ENCODE measurements at places on chromosomes 2 and 18. TPM values are rescaled to one million over a fixed set of nuclear protein-coding genes. Genes with fewer than 3 reads are reported as not detected.

Gene TRIM43
- not detected for total RNA-seq

Gene C2orf81
- total RNA-seq, result 1.7 TPM

Gene CFC1
- not detected for total RNA-seq

Gene MBD5
- total RNA-seq, result 83.8 TPM

Gene PTGR3
- 29.4 TPM for total RNA-seq

Gene PLCL1
- 0.86 TPM for total RNA-seq

Gene UGT1A8
- not detected for total RNA-seq

Gene KLHL30
- not detected for total RNA-seq

Gene CFAP65
- total RNA-seq, result not detected

Gene CCDC74B
- 0.25 TPM for total RNA-seq

Gene LRRC30
- total RNA-seq, result not detected

Gene TMEM37
- not detected for total RNA-seq

Gene MAP4K4
- total RNA-seq, result 60.2 TPM

Gene PRLH
- total RNA-seq, result not detected

Gene UGT1A5
- total RNA-seq, result not detected

Gene PDIA6
- 81.2 TPM for total RNA-seq

Gene SLC5A6
- total RNA-seq, result 93.7 TPM

Gene COBLL1
- total RNA-seq, result 13.4 TPM

Gene NT5C1B
- total RNA-seq, result not detected

Gene ACMSD
- not detected for total RNA-seq

Gene ZEB2
- 1,143 TPM for total RNA-seq

Gene LGALSL
- 2.0 TPM for total RNA-seq

Gene SERPINB13
- total RNA-seq, result not detected

Gene IL36B
- total RNA-seq, result not detected

Gene SERPINB4
- not detected for total RNA-seq

Gene NCKAP5
- not detected for total RNA-seq

Gene PLGLB1
- total RNA-seq, result 5.6 TPM

All from natural killer cell (primary cell).